ENCODE measurements at places on chromosomes 16 and 17. TPM values are rescaled to one million over a fixed set of nuclear protein-coding genes. Genes with fewer than 3 reads are reported as not detected.

GCGR gene
- not detected for total RNA-seq

DNA sequence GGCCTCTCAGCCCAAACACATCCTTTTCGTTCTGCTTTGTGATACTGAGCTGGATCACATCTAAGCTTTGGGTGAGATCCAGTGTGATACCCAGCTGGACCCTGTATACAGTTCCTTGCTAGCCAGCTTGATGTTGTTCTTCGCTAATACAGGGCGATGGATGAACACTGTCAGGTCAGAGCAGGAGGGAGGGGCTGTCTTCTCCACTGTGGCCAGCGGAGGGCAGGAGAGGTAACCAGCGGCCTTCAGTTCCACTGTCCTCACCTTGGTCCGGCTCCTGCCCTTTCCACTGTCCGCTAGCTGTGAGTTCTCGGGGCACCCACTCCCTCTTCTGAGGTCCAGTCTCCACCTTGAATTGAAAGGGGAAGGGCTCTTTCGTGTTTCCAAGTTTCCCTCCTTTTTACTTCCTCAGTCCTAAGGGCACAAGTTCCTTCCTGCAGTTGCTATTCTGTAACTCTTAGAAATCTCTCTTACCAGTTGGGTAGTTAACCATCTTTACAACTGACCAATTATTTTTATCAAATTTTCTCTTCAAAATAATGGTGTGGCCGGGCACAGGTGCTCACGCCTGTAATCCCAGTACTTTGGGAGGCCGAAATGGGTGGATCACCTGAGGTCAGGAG lies 3.0 kb upstream of the ZNF213 start:
- DNase-seq, result peak; percentile 68

GRCh38 chr16:23373436-23374219 lies 71.5 kb downstream of the SCNN1B start:
- no peak for DNase-seq

GRCh38 chr16:49150341-49150740 lies 131.3 kb downstream of the CBLN1 start:
- no peak for DNase-seq

DNA sequence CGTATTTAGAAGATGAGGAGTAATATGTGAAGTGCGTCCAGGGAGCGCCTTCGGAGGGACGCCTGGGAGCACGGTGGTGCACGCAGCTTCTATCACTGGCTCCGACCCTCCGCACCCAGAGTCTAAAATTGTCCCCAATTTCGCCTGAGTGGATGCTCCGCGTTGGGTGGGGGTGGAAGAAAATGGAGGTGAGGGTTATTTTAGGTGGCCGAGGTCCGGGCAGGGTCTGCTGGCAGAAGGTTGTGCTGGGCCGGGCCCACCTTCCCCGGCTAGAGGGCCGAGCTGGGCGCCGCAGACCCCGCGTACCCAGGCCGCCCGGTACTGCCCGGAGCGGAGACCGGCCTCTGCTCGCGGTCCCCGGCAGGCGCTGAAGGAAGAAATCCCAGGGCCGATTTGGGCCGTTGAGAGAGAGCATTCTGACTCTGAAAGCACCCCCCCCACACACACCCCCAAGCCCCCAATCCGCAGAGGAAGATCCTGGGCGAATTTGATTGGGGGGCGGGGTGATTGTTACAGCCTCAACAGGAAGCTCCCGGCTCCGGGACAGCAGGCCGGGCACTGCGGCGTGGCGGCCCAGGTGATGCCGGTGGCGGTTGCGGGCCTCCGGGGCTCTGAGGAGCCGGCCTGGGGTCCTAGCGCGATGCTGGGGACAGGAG lies 3.0 kb downstream of the BAHCC1 start:
- no peak for DNase-seq
